ENCODE measurements at places on chromosomes 11 and 22. TPM values are rescaled to one million over a fixed set of nuclear protein-coding genes. Genes with fewer than 3 reads are reported as not detected.

DNA sequence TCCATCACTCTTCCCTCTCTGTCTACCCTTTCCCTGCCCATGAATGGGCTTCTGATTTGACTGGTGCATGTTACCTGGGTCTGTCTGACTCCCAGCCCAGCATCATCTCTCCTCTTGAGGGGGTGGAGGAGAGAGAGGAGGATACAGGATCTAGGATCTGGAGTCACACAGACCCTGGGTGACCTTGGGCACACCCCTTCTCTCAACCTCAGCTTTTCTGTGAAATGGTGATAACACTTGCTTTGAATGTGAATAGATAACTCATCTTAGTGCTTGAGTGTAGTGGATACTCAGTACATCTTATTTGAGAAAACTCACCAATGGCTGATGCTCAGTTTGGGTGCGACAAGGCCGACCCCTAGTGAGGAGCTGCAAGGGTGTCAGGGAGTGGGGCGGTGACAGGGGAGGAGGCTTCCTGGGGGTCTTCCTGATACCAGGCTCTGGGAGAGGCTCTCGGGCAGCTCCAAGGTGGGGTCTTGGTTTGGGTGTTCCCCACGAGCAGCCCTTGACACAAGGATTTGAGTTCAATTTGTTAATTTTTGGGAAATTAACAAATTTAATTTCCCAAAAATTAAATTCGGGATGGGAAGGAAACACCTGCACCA lies 9.0 kb downstream of the INCENP start:
- peaks cover 22% of the 10 kb centered on the region for H3K36me3 ChIP-seq
- H3K27ac ChIP-seq = peak overlapping the region; percentile 56
- H3K4me3 ChIP-seq = peak overlapping the region; percentile 12
- no peak for DNase-seq
- no peaks in the 10 kb centered on the region for H3K27me3 ChIP-seq

DNA sequence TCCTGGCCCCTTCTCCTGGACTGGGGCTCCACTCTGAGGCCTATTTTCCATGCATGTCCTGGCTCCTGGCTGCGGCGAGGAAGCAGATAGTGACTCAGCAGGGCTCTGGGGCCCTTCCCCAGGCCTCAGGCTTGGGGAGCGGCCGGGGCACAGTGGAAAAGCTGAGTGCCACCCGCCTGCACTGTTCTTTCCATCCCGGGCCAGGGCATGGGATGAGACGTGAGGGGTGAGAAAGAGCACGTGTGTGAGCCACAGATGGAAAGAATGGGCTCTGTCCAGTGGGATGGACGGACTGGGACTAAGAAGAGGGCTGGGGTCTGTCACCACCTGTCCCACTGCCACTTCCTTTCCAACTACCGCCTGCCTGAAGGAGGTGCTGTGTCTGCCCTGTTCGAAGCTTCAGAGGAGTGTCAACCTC lies 12.8 kb downstream of the SLC37A2 start:
- DNase-seq = peak; percentile 77
- peaks cover 42% of the 10 kb centered on the region for H3K4me1 ChIP-seq
- H3K27me3 ChIP-seq = no peaks in the 10 kb centered on the region
- no peaks in the 10 kb centered on the region for H3K36me3 ChIP-seq

DNA sequence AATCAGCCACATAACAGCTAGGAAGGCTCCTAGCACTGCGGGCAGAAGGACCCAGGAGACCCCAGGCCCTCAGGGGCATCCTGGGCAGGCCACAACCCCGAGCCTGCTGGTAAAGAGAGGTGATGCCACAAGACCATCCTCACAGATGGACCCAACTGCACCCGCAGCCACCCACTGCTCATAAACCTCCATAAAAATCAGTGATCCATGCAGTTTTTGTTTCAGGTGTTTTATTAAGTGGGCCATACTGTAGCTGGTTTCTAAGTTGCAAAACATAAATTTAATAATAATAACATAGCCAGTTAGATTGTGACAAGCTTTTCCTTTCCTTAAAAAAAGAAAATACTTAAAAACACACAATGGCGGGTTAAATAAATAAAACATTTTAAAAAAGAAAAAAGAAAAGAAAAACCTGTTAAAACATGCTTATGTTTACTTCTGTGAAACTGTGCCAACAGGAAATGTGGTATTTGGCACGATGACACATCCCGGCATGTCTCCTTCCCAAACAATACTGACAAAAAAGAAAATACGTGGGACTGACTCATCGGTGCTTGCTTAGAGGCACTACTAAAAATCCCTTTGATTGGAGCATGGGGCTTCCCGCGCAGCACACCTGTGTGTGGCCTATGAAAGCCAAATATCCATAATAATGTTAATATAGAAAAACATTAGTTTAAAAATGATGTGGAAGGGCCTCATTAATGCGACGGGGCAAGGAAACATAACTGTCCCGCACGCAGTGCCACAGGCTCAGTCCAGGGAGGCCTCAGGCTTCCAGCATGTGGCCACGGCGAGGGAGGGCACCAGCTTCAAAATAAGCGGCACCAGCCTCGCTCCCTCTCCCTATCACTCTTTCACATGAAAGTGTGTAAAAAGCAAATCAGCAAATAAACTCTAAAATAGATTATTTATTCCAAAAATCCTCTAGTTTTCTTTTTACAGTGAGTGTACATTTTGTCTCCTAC lies 47.5 kb upstream of the SCUBE2 start:
- H3K4me1 ChIP-seq = peaks cover 34% of the 10 kb centered on the region
- DNase-seq = peak; percentile 97
- no peak overlapping the region for H3K4me3 ChIP-seq
- H3K27ac ChIP-seq = peak overlapping the region; percentile 94
- H3K27me3 ChIP-seq = no peaks in the 10 kb centered on the region
- peaks cover 41% of the 10 kb centered on the region for H3K36me3 ChIP-seq

DNA sequence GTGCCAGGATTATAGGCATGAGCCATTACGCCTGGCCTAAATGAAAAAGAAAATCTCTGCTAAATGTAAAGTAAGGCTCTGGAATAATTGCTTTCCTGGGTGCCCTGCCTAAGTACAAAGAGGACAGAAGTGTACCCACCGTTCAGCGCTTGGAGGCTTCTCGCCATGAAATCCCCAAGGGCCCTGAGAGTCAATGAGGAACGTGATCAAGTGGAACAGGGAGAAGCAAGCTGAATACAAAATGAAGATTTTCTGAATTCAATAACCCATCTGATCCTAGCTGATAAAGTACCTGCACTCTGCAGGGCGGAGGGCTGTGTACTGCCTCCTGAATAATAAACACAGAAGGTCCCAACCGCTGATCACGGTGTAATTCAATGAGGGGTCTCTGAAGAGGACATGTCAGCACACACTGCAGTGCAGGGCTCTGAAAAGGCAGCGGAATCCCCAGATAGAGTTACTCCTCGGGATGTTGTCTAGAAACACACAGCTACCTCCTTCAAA lies 97.7 kb downstream of the ABTB2 start:
- H3K4me1 ChIP-seq = peaks cover 11% of the 10 kb centered on the region
- H3K4me3 ChIP-seq = no peak overlapping the region
- no peak for DNase-seq
- no peak overlapping the region for H3K27ac ChIP-seq
- H3K27me3 ChIP-seq = no peaks in the 10 kb centered on the region

The FOSL1 gene
- total RNA-seq = 124 TPM

- H3K27ac ChIP-seq = peak overlapping the region; percentile 72
- H3K4me1 ChIP-seq = peaks cover 39% of the 10 kb centered on the region
- no peaks in the 10 kb centered on the region for H3K27me3 ChIP-seq
- no peaks in the 10 kb centered on the region for H3K36me3 ChIP-seq
- peak overlapping the region; percentile 52 for H3K4me3 ChIP-seq
These were observed 14.7 kb upstream of the SORL1-AS1 start for GRCh38 chr11:121467471-121467870.

- no peaks in the 10 kb centered on the region for H3K36me3 ChIP-seq
- no peak overlapping the region for H3K27ac ChIP-seq
- H3K27me3 ChIP-seq = no peaks in the 10 kb centered on the region
- no peak overlapping the region for H3K4me3 ChIP-seq
- DNase-seq = no peak
These were observed 78.2 kb downstream of the SMCO4 start for GRCh38 chr11:93464927-93465540.

- peaks cover 13% of the 10 kb centered on the region for H3K36me3 ChIP-seq
- peak overlapping the region; percentile 35 for H3K4me3 ChIP-seq
- no peaks in the 10 kb centered on the region for H3K27me3 ChIP-seq
- peaks cover 36% of the 10 kb centered on the region for H3K4me1 ChIP-seq
These were observed 37.9 kb downstream of the DUSP8 start for GRCh38 chr11:1534171-1534570.

DNA sequence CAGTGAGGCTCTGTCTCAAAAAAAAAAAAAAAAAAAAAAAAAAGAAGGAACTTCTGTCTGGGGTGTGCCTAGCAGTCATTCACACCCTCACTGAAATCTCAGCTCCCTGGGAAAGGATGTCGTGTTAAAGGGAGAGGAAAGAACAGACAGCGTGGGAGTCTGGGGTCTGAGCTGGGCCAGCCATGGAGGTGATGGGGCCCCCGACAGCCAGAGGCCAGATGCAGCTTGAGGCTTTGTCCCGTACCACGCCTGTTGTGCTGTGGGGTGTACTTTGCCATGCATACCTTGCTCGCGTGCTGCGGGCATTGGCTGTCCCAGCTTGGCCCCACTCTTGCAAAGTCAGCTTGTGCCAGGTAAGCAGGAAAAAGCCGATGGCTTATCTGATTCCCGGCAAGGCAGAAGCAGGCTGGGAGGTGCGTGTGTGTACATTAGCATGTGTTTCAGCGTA lies 4.6 kb downstream of the SYT12 start:
- H3K27ac ChIP-seq = no peak overlapping the region
- H3K36me3 ChIP-seq = no peaks in the 10 kb centered on the region
- peaks cover 27% of the 10 kb centered on the region for H3K4me1 ChIP-seq
- no peak for DNase-seq

- H3K36me3 ChIP-seq = peaks cover 21% of the 10 kb centered on the region
- no peaks in the 10 kb centered on the region for H3K27me3 ChIP-seq
- no peak overlapping the region for H3K4me3 ChIP-seq
- no peak overlapping the region for H3K27ac ChIP-seq
These were observed 38.9 kb upstream of the TNRC6B start for GRCh38 chr22:40138866-40139265.

DNA sequence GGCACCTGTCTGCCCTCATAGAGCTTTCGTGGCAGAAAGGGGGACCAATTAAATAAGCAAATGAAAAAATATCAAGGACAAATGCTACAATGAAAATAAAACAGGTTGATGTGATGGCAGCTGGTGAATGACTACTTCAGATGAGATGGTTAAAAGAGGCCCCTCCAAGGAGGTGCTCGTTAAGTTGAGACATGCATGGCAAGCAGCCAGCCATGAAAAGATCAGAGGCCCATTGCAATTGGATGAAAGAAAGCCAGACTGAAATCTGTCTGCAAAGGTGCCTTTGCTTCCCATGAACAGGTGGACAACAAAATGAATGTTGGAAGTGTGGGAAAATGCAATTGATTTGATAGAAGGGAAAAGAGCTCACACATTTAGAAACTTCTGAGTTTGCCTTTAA lies 848 bp upstream of the TRPC6 start:
- no peaks in the 10 kb centered on the region for H3K4me1 ChIP-seq
- peaks cover 6% of the 10 kb centered on the region for H3K36me3 ChIP-seq
- no peaks in the 10 kb centered on the region for H3K27me3 ChIP-seq
- no peak overlapping the region for H3K27ac ChIP-seq
- H3K4me3 ChIP-seq = no peak overlapping the region
- no peak for DNase-seq

- H3K27ac ChIP-seq = no peak overlapping the region
- no peak for DNase-seq
These were observed 19.4 kb downstream of the NPAT start for GRCh38 chr11:108203075-108203474.

DNA sequence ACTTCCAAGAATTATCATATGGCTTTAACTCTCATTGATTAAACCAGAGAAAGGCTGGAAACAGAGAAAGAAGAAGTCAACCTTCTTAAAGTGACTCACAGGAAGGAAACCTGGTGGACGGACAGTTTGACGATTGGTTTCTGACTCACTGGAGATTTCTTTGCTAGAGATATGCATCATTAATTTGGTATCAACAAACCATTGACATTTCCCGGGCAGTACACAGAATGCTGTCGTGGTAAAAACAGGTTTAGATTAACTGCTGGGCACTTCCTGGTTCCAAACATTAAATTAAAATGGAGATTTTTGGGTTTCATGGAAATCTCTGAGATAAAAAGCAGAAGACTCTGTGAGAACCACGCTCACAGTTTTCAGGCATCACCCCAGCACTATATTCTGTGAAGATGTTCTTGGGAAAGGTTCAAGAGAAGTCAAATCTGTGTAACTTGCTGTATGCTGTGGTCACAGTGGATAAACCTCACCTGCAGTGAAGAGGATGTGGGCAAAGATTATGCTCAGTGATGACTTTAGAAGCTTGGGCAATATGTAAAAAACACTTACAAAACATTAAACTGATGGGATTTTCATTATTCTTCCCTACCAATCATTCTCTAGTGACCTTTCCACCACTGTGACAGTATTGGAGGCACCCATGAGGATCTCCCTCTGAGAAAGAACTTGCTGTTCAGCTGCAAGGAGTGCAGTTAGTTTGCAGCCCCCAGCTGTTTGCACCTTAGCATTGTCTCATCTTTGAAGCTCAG lies 61.1 kb upstream of the CD44 start:
- no peak overlapping the region for H3K4me3 ChIP-seq
- DNase-seq = peak; percentile 56
- peaks cover 17% of the 10 kb centered on the region for H3K4me1 ChIP-seq
- H3K36me3 ChIP-seq = no peaks in the 10 kb centered on the region
- no peaks in the 10 kb centered on the region for H3K27me3 ChIP-seq

The KCNQ1 gene
- total RNA-seq = not detected
